Right atrium auricular region (tissue), 2 donors: ENCODE measurements at places on chromosomes 7 and 10.

- no peak for DNase-seq
Measured at GRCh38 chr10:18312374-18313139, 172.3 kb downstream of the CACNB2 start.

GRCh38 chr10:21919117-21919516, 84.4 kb downstream of the DNAJC1 start:
- DNase-seq: no peak

- no peak for DNase-seq
Measured at GRCh38 chr7:154178895-154179294, 126.7 kb downstream of the DPP6 start.

GRCh38 chr7:75613351-75613750, 121.2 kb downstream of the SPDYE5 start:
- DNase-seq: no peak

DNA sequence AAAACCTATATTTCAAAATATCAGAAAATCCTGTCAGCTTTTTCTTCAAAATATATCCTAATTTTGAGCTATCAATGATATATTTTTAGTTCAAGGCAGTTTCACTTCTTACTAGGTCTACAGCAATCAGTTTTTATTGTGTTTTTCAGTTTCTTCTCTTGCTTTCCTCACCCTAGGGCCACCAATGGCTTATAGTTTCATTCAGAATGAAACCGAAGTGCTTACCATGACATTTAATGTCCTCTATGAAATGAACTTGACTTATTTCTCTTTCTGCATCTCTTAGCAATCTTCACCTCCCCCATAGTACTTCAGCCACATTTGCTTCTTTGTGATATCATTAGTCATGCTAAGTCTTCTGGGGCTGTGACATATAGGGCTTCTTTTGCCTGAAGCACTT, 100.3 kb downstream of the ARL5B start:
- no peak for DNase-seq

DNA sequence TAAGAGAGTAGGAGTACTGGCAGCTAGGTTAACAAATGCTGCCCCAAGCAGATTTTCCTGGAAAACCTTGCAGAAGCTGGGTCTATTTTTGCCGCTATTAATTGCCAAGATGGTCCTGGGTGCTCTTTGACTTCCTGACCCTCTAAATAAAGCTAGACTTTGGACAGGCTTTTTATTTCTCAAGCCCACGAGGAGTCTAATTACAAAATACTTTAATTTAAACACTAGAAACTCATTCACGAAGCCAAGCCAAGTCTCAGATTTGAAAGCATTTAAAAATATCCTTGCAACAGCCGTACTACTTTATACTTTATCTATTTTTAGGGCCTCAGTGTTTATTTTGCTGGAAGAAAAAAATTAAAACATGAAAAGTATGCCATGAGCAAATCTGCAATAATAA, 45.1 kb downstream of the TMEM26 start:
- DNase-seq: no peak

DNA sequence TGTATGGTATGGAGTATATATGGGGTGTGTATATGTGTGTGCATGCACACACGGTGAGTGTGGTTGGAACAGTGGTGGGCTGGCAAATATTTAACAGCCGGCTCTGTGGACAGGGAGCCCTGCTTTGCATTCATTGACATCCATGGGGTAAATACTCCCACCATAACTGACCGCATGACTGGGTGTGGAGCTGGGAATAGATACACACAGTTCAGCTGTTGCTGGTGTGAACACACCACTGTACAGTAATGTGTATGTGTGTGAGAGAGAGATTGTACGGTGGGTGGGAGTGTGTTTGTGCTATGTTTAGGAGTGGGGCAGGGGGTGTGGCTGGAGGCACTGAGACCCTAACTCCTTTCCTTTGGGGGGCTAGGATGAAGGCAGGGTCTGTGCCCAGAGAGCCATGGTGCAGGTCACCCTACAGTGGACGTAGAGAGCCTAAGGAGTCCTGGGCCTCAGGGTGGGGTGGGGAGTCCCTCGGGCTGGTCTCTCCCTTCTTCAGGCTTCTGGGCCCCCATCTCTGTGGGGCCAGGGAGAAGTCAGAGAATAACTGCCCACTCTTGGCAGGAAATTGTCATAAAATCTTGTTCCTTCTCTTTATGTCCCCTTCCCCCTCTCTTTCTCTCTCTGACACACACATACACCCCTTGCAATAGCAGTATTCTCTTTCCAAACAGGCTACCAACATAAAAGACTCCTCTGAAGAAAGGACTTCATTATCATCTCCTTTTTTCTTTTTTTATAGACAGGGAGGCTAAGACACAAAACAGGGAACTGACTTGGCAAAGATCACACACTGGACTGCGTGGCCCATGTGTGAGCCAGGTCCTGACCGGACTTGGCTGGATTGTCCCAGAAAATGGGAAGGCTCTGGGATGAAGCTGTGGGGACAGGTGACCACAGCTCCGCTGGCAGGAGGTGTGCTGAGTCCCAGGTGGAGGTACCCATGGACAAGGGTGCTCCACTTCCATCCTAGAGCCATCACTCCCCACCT, 3.2 kb downstream of the SFRP5 start:
- DNase-seq: no peak

GRCh38 chr10:50310560-50311174, 59.4 kb upstream of the ASAH2 start:
- DNase-seq: no peak

DNA sequence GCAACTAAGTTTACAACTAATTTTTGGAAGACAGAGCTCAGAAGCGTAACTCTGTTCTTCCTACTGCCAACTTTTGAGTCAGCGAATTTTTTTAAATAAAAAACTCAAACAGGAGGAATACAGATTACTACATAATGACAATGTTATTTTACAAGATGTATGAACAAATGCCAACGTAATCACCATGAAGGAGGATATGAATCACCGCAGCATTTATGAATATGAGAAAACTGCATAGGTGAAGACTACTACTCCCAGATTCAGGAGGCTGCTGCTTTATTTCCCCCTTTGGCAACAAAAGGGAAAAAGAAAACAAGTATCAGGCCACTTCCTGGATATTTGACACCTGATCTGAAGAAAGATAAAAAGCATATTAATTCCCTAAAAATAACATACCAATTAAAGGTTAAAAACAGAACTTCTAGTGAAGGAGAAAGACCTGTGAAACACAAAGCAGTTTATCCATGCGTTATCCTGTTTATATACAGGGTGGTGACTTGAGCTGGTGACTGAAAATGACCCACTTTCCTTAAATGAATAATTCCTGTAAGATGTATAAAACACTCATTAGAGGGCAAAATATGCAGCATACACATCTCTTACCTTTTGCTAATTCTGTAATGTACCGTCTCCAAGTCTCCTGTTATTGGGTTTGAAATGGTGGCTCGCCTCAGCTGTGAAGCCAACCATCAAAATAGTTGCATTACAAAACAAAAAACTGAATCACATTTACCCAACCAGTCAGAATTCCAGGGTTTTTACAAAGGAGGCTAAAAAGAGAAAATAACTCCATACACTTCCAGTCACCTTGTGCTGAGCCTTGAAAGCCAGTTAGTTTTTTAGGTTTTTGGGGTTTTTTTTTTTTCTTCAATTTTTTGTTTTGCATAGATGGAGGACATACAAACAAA, 52.0 kb downstream of the P4HA1 start:
- no peak for DNase-seq

DNA sequence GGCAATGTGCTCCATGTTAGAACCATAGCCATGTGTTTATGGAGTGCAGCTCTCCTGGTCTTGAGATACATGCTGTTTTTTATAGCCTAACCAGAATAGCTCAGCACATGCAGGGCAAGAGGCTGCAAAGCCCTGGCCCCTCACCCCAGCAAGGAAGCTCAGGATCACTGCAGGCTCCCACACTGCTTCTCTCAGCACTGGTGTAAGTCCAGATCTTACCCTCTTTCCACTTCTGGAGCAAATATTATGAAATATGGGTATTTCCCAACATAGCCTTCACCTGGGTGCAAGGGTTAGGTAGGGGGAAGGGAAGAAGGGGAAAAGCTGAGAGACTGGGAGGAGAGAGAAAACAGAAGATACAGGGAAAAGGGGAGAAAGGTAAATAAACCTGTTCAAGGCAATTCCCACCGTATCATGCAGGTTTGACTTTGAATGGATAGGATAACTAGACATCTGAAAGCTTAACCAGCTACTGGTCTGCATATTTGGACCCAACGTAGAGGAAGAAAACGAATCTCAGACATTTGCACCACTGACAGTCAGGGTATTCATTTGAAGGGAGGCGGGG, 19.7 kb downstream of the SKIDA1 start:
- DNase-seq: no peak

GRCh38 chr10:68900427-68901104, 549 bp upstream of the DDX50 start:
- DNase-seq: no peak

DNA sequence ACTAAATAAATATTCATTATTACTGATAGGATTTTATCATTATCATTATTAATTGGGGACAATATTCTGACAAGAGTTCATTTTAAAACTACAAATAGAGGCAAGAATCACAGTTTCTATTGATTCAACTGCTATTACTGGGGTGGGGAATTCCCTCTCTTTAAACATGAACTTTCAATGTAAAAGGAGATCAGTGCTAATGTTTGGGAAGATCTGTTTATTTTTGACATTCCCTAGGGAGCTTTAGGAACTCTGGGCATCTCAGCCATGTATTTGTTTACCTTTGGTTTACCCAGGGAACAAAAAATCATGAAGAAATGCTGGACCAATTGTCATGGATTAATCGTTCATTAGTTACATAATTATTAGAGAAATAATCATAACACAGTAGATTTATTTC, 443.2 kb upstream of the AKR1E2 start:
- no peak for DNase-seq

GRCh38 chr7:22150221-22150620, 204.5 kb upstream of the CDCA7L start:
- no peak for DNase-seq

GRCh38 chr7:70306173-70306572, 707.9 kb downstream of the AUTS2 start:
- no peak for DNase-seq

DNA sequence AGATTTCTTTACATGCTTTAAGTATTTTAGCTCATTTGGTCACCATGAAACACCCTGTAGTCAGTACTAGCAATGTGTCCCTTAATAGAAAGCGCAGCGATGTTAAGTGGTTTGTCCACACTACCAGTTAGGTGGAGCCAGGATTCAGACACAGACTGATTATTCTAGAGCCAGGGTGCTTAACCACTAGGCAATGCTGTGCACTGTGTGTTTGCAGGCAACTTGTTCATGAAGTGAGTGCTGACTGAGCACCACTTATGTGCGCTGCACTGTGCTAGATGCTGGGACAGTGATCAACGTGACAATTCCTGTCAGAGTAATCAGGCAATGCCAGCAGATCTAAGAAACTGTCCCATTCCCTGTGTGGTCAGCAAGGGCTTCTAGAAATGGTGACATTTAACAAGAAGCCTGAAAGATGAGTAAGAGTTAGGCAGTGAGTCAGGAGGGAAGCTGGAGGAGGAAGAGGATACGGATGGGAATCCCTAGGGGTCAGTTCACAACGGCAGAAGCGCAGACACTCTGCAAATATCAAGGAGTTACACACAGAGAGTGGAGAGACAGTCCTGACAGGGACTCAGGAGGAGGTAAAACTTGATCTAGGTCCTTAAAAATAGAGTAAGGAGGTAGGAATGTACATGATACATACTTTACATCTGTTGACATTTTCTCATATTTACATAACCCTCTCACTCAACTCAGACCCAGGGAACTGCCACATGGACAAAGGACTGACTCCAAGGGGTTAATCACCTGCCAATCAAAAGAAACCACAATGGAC, 69.7 kb upstream of the EGR2 start:
- DNase-seq: no peak
